ENCODE measurements at places on chromosomes 6 and 20.

- no peak for DNase-seq
These were observed 95.5 kb downstream of the PPP1R14C start for GRCh38 chr6:150238336-150238741.

GRCh38 chr6:64146094-64146493 lies 510.5 kb downstream of the PHF3 start:
- DNase-seq = no peak

DNA sequence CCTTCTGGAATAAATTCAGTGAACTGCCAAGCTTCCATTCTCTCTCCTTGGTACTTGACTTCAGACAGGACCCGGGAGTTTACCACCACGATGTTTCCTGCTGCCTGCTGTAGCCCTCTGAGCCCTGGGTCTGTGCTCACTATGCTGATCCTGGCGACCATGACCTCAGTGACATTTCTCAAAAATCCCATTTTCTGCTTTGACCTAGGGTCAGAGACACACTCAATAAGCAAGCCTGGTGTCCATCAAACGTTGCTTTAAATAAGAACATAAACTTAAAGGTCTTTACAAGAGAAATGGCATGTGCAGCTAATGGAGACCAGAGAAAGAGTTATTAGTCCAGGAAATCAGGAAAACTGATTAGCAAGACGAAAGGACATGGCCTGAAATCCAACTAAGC lies 509.7 kb upstream of the SULF2 start:
- no peak for DNase-seq

DNA sequence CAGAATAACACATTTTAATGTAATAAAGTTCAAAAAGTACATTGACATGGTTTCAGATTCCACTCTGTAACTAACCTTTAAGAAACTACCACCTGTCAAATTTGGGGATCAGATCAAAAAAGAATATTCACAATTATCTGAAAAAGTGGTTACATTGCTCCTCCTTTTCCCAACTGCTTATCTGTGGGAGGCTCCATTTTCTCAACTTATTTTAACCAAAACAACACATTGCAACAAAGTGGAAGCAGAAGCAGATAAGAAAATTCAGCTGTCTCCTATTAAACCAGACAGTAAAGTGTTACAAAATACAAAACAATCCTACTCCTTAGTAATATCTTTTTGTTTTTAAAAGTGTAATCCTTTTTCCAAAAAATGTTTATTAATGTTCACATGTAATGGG lies 61.4 kb downstream of the PDSS2 start:
- DNase-seq = no peak

- no peak for DNase-seq
These were observed 28.8 kb upstream of the HIVEP1 start for GRCh38 chr6:11983306-11983705.

- DNase-seq = no peak
These were observed 110.0 kb downstream of the PPP1R14C start for GRCh38 chr6:150252714-150253444.

DNA sequence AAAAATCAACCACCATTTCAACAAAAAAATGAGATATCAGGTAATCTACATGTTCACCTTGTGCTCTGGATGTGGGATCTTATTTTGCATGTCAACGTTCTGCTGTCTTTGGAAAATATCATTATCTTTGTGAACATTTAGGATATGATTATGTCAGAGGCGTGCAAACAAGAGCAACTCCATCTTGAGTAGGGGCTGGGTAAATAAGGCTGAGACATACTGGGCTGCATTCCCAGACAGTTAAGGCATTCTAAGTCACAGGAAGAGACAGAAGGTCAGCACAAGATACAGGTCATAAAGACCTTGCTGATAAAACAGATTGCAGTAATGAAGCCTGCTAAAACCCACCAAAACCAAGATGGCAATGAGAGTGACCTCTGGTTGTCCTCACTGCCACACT lies 28.8 kb upstream of the ZBTB24 start:
- no peak for DNase-seq

DNA sequence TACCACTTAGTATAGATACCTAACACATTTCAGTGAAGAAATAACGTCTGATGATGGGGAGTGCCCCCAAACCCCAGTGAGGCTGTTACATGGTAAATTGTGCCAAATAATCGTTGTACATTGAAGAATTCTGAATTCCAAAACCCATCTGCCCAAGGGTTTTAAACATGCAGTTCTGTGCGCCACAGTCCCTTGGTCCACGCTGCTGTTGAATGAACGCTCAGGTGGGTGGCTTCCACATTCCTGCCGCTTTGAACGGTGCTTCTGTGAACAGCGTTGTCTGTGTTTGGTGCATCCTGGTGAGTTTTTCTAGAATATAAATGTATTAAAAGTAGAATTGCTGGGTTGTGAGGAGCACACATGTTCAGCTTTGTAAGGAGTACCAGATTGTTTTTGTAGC lies 2.9 kb downstream of the GID8 start:
- no peak for DNase-seq

DNA sequence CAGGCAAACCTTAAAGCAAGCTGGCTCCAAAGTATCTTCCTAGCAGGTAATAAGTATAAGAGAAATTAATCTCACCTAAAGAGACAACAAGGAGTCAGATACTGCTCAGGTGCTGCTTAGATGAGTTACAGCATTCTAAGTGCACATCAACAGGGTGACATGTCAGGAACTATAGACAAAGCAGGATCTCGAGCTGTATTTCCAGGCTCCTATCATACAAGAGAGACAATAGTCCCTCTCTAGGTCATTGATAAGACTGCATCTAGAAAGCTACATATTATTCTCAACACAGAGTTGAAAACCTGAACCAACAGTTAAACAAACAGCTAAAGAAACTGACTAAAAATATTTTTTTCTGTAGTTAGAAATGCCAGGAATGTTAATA lies 3.9 kb downstream of the PTPRK start:
- no peak for DNase-seq

DNA sequence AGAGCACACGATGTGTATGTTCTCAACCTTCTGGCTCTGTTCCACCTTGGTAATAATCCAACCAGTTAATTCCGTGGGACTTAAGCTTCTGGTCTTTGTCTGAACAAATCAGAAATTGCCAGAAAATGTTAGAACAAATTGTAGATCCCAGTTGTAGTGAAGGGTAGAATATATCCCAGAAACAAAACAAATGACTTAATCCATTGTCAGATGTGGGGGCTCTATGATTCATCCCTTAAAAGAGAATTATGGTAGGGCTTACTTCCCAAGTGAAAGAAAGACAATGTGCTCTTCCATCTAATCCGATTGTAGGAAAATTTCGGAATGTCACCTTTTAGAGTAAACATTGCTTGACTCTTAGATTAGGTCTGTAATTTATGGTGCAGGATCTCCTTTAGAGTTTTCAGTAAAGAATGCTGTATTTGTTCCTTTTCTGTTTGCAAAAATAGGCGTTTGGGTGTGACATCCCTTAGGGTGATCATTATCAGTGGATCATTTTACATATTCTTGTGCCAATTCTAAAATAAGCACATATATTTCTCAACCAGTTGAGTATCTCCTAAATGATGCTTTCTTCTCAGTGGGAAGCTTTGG lies 234.5 kb upstream of the ZNF217 start:
- no peak for DNase-seq

DNA sequence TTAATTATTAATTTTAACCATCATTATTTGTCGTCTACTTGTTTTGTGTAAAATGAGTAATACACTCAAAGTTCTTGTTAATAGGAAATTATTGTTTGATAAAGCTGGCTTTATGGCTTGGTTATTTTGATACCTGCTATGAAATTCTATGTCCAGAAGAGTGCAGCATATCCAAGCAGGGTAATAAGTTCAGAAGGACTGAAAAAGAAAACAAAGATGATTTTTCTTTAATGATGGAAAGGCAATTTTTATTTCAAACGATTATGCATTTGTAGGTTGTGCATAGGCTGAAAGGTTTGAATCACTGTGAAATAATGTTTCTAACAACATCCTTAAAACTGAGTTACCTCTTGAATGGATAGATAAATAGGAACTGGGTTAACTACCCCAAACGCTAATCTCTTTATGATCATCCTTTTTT lies 1.4 kb upstream of the MAN1A1 start:
- no peak for DNase-seq

- no peak for DNase-seq
These were observed 101.1 kb downstream of the DLGAP4 start for GRCh38 chr20:36407199-36407733.

- no peak for DNase-seq
These were observed 27.2 kb downstream of the VEGFA start for GRCh38 chr6:43796903-43797890.

DNA sequence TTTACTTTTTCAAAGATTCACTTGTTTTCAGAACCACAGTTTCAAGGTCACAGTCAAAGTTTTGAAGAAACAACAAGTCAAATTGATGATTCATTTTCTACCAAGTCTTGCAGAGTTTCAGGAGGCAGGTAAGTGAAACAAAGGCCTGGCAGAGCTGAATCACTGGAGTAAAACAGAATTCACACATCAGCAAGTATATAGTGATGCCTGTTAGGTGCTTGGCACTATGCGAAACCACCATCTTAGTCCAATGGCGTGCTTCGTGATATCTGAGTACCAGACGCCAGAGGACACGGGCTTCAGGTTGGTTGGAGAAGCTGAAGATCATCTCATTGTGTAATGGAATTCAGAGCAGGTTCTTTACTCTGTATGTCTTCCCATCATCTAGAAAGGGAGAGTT lies 75.9 kb downstream of the RTN4IP1 start:
- no peak for DNase-seq

DNA sequence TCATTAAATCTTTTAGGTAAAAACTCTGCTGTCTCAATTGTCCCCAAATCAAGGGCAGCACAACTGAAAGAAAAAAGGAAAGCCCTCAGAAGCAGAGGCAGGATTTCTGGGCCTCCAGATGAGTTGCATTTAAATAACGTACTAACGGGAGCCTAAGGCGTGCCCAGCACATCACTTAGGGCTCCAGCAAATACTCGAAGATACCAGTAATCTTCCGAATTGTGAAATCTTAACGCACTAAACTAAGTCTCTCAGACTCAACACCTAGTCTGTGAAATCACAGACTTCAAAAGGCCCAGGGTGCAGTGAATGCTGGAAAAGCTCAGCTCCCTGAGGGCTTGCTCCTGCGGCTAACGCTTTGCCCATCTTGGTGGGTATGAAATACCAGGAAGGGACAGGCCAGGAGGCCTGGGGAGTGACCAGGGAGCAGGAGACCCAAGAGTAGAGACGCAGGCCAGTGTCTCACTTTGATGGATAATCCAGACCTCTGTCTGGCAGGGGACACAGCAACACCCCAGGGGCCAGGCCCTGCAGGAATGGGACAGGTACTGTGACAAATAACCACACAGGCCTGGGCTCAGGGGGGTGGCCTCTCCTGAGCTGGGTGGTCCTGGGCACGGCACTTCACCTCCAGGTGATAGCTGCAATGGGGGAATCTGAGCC lies 36.4 kb downstream of the RRBP1 start:
- no peak for DNase-seq

DNA sequence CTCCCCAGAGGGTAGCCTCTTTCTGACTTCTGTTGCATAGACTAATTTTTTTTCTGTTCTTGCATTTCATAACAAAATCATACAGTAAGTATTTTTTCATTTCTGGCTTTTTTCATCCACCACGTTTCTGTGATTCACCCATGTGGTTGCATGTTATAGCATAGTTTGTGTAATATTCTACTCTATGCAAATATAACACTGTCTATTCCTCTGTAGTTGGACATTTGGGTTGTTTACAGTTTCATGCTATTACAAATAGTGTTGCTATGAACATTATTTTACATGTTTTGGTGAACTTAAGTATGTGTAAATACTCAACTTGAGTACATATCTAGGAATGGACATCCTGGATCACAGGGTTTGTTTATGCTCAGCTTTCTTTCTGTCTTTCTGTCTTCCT lies 187.2 kb upstream of the KCNG1 start:
- DNase-seq = no peak

DNA sequence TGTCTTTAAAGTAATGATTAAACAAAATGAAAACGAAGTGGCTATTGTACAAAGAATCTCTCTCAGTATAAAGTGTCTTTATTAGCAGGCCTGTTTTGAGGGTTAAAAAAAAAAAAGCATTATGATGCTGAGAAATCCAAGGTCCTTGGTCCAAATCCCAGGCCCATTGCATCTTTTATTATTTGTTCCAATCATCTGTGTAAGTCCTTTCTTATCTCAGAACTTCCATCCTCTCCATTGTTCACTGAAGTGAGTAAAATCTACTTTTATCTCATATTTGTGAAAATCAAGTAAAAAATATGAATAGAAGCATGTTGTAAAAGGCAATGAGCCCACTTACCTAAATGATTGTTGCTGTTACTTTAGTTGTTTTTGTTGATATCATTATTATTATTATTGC lies 499.1 kb upstream of the JAG1 start:
- DNase-seq = no peak

- no peak for DNase-seq
These were observed 50.8 kb downstream of the RPF2 start for GRCh38 chr6:111032484-111033140.

DNA sequence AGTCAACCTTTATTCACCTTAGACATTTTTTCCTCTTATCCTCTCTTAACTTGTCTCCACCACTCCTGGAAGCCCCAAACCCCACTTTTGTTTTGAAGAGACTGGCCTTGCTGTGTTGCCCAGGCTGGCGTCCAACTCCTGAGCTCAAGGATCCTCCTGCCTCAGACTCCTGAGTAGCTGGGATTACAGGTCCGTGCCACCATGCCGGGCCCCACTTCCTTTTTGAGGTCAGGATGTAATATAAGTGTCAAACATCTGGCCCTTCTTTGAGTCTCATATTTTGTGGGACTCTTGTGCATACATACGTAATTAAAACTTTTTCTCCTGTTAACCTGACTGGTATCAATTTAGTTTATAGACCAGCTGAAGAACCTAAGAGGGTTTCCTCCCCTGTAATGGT lies 1.4 kb upstream of the CDK19 start:
- DNase-seq = no peak

DNA sequence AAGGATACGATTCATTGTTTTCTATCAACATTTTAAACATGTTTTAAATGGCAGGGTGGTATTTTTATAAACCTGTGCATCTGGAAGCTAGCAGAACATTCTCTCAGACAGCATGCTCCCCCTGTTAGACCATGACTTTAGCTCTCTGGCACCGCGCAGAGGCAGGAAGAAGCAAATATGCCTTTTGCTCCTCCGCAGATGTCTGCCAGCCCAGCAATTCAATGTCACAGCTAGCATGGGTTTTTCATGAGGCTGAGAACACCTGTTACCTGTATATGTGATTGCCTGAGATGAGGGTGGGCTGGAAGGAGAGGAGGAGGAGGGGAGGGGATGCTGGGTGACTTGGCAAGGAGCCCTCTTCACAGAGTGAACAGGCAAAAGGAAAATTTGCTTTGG lies 6.7 kb downstream of the MTCH1 start:
- peak; percentile 85 for DNase-seq

DNA sequence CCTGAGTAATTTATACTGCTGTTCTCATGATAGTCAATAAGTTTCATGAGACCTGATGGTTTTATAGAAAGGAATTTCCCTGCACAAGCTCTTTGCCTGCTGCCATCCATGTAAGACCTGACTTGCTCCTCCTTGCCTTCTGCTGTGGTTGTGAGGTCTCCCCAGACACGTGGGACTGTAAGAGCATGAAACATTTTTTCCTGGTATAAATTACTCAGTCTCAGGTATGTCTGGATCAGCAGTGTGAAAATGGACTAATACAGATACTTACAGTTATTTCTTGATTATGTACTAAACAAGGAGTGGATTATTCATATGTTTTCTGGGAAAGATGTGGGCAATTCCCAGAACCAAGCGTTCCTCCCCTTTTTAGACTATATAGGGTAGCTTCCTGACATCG lies 1.9 kb upstream of the TRIM38 start:
- no peak for DNase-seq
